ENCODE measurements at places on chromosomes 16 and 17.

- DNase-seq, result no peak
Measured at GRCh38 chr16:10579965-10580882, at the start of gene EMP2. TSS of gene EMP2 (minus strand) at chr16:10580598. CDS start at chr16:10547617, 32,981 bp downstream.

GRCh38 chr17:45369421-45369820 lies 52.6 kb upstream of the MAP3K14 start:
- DNase-seq, result no peak

GRCh38 chr17:82424001-82424862 lies 5.8 kb upstream of the OGFOD3 start:
- DNase-seq, result no peak

DNA sequence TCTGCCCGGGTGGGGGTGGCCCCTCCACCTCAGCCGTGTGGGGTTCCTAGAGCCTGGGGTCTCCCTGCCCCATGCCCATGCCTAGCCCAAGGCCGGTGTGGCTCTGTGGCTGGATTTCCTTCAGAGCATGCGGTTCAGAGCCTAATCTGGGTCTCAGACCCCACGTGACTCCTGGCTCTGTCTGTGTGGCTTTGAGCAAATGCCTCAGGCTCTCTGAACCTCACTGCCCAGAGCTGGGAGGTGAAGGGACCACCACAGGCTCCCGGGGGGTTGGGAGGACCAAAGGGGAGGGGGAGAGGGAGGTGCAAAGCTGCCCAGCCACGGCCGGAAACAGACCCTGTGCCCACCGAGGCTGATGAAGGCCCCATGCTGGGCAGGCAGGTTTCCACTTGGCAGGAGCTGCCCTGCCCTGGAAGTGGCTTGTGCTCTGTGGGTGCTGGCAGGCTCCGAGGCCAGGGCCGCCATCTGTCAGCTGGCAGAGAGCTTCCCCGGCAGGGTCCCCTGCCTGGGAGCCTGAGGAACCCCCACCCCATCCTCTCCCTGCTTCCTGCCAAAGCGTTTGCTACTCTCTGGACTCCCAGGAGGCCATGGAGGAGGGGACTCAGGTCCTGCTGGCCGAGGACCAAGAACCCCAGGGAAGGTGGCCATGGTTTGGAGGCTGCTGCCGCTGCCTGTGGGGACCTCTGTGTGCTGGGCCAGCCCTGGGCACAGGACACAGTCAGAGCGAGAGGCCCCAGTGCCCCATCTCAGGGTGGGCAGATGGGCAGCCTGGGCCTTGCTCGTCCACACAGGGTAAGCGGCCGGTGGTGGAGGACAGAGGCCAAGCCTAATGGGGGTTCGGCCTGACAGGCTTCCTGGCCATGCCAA lies 4.0 kb downstream of the CDH15 start:
- DNase-seq, result no peak

- no peak for DNase-seq
Measured at GRCh38 chr16:66562986-66563385, 3.3 kb upstream of the CMTM1 start.

- no peak for DNase-seq
Measured at GRCh38 chr16:74611721-74612120, 4.8 kb upstream of the GLG1 start.

All from nucleus accumbens (tissue), 56 donors.